Spleen (tissue), 13 donors: ENCODE measurements at places on chromosomes 7 and 10. TPM values are rescaled to one million over a fixed set of nuclear protein-coding genes. Genes with fewer than 3 reads are reported as not detected.

Gene TYW1B
- 4.2 TPM for total RNA-seq

Gene WASHC2C
- total RNA-seq, result 47.6 TPM

Gene CAV1
- total RNA-seq, result 185 TPM

Gene TRPV5
- total RNA-seq, result not detected

Gene ADGRA1
- total RNA-seq, result 0.34 TPM

Gene NODAL
- not detected for total RNA-seq

DNA sequence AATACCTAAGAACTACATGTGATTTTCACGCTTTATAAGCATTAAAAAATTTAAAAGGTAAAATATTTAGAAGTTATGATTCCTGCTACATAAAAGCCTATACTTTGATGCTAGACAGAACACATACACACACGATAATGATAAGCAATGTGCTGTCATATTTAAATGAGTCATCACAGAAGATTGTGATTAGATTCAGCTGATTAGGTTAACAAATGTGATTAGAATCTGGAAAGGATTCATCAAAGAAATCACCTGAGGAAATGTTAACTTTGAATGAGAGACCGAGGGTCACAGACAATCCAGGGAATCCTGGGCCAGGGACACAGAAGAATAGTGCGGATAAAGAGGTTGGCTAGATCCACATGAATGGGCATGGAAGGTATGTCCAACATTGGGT, 42.0 kb upstream of the CYP2C18 start:
- DNase-seq, result no peak
- H3K4me1 ChIP-seq, result no peaks in the 10 kb centered on the region
- H3K27ac ChIP-seq, result no peak overlapping the region
- H3K4me3 ChIP-seq, result no peak overlapping the region
- no peaks in the 10 kb centered on the region for H3K36me3 ChIP-seq

DNA sequence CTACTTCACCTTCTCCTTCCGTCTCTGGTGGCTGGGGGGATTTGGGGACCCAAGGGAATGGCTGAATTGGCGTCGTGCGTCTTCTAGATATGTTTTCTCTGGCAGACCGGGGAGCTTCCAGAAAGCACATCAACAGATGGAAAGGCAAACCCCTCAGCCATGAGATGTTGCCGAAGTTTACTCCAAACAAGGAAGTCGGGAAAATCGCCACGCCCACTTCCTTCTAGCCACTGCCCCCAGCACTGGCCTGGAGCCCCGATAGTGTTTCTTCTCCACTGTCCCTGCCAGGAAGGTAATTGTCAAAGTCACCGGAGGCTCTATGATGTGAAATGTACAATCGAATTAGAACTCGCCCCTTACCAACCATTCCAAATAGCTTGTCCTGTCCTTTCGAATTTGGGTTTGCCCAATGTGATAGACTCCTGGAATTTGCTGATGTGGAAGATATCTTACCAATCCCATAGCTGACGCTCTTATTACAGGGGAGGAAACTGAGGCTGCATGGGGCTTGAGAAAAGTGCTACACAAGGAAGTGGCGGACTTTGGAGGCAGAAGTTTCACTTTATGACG, 191.0 kb downstream of the LSM5 start:
- H3K4me3 ChIP-seq, result peak overlapping the region; percentile 32
- H3K27ac ChIP-seq, result no peak overlapping the region
- H3K4me1 ChIP-seq, result peaks cover 12% of the 10 kb centered on the region
- H3K27me3 ChIP-seq, result peaks cover 46% of the 10 kb centered on the region

GRCh38 chr7:80646083-80646865, 7.8 kb downstream of the CD36 start:
- no peaks in the 10 kb centered on the region for H3K4me1 ChIP-seq
- H3K4me3 ChIP-seq, result no peak overlapping the region
- no peaks in the 10 kb centered on the region for H3K36me3 ChIP-seq
- no peak overlapping the region for H3K27ac ChIP-seq
- DNase-seq, result no peak

DNA sequence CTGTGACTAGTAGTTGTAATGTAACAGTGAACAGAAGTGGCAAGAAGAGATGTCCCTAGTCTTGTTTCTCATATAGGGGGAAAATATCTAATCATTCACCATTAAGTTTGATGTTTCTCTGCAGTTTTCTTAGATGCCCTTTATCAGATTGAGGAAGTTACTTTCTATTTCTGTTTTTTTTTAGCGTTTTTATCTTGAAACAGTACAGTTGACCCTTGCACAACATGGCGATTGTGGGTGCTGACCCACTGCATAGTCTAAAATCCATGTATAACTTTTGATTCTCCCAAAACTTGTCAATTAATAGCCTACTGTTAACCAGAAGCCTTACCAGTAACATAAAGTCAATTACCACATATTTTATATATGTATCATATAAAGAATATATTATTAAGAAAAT, 192.0 kb downstream of the ADK start:
- no peak overlapping the region for H3K27ac ChIP-seq
- no peak for DNase-seq
- no peaks in the 10 kb centered on the region for H3K4me1 ChIP-seq
- no peaks in the 10 kb centered on the region for H3K27me3 ChIP-seq
- H3K4me3 ChIP-seq, result no peak overlapping the region
- H3K36me3 ChIP-seq, result no peaks in the 10 kb centered on the region

DNA sequence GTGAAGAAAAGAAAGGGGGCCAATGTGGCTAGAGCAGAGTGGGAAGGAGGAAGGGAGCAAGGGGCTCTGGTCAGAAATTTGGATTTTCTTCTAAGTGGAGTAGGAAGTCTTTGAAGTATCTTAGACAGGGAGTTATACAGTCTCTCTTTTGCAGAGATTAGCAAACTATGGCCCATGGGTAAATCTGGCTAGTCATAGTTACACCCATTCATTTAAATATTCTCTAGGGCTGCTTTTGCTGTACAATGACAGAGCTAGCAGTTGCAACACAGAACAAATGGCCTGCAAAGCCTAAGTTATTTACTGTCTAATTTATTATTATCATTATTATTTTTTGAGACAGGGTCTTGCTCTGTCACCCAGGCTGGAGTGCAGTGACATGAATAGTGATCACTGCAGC, 10.5 kb upstream of the LAMB4 start:
- peaks cover 10% of the 10 kb centered on the region for H3K4me1 ChIP-seq
- no peak overlapping the region for H3K27ac ChIP-seq
- H3K27me3 ChIP-seq, result no peaks in the 10 kb centered on the region
- no peak overlapping the region for H3K4me3 ChIP-seq
- no peak for DNase-seq

DNA sequence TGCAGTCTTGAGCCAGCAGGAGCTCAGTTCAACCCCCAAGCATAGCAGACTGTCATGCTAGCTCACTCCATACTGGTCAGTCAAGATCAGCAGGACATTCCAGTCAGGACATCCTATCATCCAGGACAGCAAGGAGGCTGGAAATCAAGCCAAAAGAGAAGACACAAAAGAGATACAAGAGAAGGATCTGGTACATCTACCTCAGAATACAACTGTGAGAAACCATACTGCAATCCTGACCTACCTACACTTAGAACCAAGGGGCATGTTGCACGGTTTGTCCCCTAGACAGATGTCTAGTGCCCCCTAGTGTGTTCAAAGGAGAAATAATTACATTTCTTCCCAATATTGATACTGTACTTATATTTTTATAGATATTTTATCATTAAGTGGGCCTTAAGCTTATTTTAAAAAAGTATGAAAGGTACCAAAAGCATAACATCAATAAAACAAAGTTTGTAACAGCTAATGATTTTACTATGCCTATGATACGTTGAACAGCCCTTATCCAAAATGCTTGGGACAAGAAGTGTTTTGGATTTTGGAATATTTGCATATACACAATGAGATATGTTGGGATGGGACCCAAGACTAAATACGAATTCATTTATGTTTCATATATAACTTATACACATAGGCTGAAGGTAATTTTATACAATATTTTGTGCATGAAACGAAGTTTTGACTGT, 26.7 kb downstream of the ERCC6 start:
- peaks cover 10% of the 10 kb centered on the region for H3K4me1 ChIP-seq
- no peak for DNase-seq
- no peak overlapping the region for H3K4me3 ChIP-seq
- peaks cover 70% of the 10 kb centered on the region for H3K36me3 ChIP-seq
